ENCODE measurements at places on chromosomes 1 and 21.

- no peak for DNase-seq
These were observed 50.7 kb upstream of the RHOU start for GRCh38 chr1:228684607-228685006.

DNA sequence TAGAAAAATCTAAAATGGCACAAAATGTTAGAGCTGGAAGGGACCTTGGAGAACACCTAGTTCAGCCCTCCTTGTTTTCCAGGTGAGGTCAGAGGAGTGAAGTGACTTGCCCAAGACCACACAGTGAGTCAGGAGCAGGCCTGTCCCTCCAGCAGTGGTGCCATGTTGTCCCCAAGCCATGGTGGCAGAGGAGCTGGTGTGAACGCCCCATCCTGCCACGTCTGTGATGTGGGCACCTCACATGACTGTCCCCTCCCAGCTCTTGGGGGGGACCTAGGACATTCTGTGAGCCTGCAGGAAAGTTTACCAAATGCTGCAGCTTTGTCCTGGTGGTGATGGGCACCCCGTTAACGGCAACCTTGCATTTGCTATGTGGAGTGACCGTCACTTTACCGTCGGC lies 66.2 kb downstream of the SCCPDH start:
- no peak for DNase-seq

DNA sequence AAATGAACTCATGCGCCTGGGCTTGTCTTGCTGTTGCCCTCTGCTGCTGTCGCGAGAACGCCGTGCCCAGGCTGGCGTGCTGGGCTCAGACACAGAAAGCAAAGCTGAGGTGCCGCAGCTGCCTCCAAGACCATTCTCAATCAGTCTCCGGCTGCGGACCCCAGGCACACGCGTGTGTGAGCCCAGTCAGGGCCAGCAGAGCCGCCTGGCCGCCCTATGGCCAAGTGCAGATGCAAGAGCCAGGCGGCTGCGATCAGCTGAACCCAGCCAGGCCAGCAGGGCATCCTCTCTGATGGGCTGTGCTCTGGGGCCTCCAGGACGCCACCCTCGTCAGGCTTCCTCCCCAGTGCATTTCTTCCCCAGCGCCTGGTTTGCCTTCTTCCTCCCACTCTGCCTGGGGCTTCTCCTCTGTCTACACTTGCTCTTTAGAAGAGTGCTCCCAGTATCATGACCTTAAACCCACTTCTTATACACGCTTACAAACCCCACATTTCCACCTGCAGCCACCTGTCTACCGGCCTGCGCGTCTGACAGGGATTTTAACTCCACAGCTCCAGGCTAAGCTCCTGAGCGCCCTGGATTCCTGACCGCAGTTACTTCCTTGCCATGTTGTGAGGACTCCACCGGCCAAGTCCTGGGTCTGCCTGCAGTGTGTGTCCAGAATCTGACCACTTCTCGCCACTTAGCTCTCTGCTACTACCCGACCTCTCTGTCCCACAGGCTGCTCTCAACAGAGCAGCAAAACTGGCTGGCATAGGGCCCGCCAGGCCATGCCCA lies 21.7 kb upstream of the LRRC47 start:
- DNase-seq: no peak

DNA sequence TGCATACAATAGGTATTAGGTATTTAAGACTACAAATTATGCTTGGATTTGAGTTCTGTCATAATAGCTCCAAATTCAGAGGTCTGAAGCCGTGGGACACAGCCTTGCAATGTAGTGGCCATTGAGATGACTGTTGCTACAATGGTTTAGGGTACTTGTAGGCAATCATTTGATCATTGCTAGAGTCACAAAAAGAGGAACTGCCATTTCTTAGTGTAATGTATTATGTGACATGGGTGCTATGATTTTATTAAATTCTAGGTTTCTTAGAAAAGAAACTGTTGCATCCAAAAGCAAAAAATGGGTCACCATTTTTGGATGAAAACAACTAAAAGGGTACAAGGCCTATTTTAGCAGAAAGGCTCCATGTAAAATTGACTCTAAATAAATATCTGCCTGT lies 129.9 kb upstream of the ZNF644 start:
- no peak for DNase-seq

GRCh38 chr21:45864436-45864835 lies 117.1 kb upstream of the COL6A1 start:
- DNase-seq: no peak

- no peak for DNase-seq
These were observed at the start of gene HPDL for GRCh38 chr1:45326627-45327623. HPDL (plus strand) TSS chr1:45326895; CDS start chr1:45327149, 254 bp downstream.

GRCh38 chr1:168081373-168082007 lies 55.2 kb downstream of the GPR161 start:
- no peak for DNase-seq

GRCh38 chr1:51875836-51876235 lies 2.7 kb downstream of the NRDC start:
- no peak for DNase-seq

DNA sequence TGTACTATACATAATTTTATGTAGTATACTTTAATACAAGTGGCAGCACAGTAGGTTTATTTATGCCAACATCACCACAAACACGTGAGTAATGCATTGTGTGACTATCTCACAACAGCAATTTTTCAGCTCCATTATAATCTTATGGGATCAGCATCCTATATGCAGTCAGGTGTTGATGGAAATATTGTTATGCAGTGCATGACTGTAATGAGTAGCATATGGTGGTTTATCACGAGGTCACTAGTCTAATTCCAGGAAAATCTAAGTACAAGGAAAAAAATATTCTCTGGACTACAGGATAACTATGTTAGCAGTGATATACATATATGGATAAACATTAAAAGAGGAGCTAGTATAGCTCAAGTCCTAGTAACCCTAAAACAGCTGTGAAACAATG lies 69.0 kb downstream of the ATP1B1 start:
- no peak for DNase-seq

GRCh38 chr1:217311766-217312165 lies 319.1 kb downstream of the GPATCH2 start:
- no peak for DNase-seq

GRCh38 chr21:41459884-41460534 lies 34.0 kb downstream of the MX1 start:
- DNase-seq: no peak

GRCh38 chr1:193448682-193449461 lies 262.5 kb upstream of the B3GALT2 start:
- DNase-seq: no peak

GRCh38 chr1:226091461-226091860 lies 28.9 kb downstream of the H3-3A start:
- no peak for DNase-seq

- no peak for DNase-seq
These were observed 22.1 kb upstream of the ATF3 start for GRCh38 chr1:212586206-212587015.

DNA sequence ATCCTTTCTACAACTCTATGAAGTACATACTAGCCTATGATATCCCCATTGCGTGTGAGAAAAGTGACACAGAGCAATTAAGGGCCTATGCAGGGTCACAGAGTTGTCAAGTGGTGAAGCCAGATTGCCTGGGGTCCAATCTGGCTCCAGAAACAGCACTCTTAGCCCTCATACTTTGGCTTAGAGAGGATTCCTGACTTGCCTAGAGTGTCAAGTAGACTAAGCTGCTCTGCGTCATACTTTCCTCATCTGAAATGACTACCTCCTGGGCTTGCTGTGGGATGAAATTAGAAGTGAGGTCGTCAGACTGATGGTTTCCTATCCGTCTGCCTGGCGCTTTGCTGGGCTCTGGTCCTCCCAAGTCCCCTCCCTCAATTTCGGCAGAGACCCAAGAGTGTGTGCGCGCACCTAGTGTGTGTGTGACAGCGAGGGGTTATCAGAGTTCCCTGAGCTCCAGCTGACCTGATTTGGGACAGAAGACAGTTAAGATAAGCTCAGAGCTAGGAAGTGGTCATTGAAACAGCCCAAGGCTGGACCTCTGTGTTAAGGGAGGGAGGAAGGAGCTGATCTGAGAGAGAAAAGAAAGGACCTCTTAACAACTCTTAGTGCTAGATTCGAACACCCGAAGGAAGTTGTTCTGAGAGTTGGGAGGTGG lies 5.4 kb upstream of the NUAK2 start:
- DNase-seq: no peak

DNA sequence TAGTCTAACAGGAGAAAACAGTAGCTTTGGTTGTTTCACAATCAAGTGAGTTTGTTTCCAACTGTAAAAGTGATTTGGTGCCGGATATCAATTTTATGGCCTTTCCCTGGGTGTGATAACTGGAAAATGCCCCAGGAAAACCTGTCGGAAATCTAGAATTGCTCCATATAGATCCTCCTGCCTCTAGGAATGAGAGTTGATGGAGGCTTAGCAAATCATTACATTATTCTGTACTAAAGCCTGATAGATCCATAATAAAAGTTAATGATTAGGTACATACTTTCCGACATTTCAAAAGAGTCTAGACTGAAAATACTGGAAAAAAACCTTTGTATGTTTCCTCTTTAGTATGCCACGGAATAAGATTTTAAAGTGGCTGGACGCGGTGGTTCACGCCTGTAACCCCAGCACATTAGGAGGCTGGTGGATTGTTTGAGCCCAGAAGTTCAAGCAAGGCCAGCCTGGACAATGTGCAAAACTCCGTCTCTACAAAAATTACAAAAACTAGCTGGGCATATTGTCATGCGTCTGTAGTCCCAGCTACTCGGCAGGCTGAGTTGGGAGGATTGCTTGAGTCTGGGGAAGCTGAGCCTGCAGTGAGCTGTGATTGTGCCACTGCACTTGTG lies 70.0 kb upstream of the SLC45A1 start:
- no peak for DNase-seq

DNA sequence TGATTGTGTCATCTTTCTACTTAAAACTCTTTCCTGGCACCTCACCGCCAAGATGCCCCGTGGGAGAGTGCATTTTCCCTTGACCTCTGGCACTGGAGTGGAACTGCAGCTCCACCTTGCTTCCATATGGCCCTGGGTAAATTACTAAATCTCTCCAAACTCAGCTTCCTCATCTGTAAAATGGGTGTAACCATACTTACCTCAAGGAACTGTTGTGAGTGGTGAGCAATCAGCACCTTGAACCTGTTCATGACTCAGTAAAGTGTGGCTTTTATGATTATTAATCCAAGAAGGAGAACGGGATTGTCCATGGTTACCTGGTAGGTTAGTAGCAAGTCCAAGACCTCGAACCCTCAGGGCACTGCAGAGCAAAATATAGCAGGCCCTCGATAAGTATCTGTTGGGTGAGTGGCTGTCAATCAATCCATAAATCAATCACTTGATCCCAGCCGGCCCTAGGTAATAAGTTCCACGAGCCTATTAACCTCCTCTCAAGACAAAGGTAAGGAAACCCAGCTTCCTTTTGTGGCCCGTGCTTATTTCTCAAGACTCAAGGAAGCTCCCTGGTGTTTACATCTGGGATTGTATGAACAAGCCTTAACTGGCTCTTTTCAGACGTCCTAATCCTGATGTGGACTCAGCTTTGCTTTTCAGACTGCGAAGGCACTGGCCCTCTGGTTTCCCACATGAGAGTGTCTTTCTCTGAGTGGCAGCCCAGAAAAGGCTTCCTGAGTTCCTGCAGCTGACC lies 114.0 kb upstream of the GJB5 start:
- no peak for DNase-seq

DNA sequence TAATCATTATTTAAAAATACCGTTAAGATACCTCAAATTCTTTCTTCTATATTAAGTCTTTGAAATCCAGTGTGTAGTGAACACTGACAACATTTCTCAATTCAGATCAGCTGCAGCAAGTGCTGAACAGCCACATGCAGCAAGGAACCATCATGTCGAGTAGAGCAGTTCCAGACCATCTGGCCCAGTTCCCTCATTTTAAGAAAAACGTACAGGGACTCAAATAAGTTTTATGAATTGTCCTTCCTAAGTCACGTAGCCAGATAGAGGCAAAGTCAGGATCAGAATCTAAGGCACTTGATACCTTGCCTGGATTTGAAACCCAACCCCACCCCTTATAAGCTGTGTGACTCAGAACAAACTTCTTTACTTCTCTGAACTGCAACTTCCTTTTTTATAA lies 132.4 kb downstream of the PROX1 start:
- DNase-seq: no peak

GRCh38 chr1:77421504-77422233 lies 139.8 kb downstream of the AK5 start:
- DNase-seq: no peak

- DNase-seq: no peak
These were observed 37.1 kb upstream of the EXO1 start for GRCh38 chr1:241810769-241811405.

DNA sequence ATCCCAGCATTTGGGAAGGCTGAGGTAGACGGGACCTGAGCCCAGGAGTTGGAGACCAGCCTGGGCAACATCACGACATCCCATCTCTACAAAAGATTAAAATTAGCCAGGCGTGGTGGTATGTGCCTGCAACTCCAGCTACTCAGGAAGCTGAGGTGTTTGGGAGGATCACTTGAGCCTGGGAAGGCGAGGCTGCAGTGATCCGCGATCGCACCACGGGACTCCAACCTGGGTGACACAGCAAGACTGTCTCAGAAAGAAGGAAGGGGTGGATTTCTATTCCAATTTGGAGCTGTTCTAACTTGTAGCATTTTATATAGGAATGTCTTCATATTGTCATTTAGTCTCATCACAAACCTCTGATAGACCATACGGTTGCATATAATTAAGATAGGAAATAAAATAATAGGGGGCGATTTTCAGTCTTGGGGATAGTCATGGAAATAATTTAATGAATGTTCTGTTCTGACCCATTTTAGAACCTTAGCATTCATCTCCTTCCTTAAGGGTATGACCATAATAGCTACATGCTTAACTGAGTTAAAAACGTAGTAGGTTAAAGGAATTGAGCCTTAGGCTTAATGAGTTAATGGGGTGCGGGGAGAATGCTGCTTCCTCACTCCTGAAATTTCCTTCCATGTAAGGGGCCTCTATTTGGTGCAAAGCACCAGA lies 93.1 kb downstream of the ADCY10 start:
- DNase-seq: no peak

GRCh38 chr1:202283379-202283844 lies 58.3 kb downstream of the UBE2T start:
- peak; percentile 40 for DNase-seq

GRCh38 chr1:201346337-201346939 lies 31.0 kb downstream of the TNNT2 start:
- DNase-seq: peak; percentile 89

GRCh38 chr21:31732597-31733550 lies 956 bp upstream of the SCAF4 start:
- DNase-seq: no peak

DNA sequence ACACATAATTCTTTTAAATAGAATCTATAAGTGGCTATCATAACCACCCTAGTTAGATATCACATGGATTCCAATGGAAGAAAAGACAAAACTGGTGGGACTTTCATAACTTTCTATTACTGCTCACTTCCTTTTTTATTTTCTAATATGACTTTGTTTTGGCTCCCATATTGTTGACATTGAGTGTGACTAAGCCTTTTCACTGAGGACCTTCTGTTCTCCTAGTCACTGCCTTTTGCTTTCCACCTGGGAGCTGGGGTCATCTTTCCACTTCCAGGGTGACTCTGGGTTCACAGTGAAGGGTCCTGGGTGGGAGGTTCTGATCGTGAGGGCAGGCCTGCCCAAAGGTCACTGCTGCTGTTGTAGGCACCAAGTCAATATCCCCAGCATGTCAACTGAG lies 275.8 kb downstream of the TGFB2 start:
- DNase-seq: no peak

GRCh38 chr1:39689635-39690034 lies 1.6 kb downstream of the HPCAL4 start:
- DNase-seq: no peak
